ENCODE measurements at places on chromosomes 5 and 9.

DNA sequence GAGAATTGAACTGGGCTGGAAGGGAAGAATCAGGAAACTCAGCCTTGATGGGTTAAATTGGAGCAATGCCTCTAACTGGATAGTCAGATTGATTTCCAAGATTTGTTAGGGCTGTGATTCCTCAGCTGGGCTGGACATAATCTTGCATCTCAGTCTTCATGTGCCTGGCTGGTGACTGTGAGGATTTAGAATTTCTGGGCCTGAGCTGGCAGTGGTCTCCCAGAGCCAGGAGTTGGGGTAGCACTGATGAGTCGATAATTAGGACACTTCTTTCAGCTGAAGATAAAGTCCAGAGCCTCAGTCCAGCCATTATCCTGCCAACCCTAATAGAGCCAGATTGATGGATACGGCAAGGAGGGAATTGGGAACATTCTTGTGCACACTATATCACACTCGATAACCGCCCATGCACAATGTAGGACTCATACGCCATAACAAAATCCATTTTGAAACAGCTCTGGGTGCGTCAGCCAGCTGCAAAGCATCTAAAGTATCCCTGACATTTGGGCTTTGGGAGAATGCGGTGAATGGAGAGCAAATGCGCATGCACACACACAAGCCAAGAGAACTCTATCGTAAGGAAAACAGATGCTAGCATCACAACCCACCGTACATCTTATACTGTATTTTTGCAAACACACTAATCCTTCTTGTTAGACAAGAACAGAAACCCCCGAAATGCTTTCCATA is 405.1 kb upstream of the KLF4 start:
- no peak for DNase-seq

DNA sequence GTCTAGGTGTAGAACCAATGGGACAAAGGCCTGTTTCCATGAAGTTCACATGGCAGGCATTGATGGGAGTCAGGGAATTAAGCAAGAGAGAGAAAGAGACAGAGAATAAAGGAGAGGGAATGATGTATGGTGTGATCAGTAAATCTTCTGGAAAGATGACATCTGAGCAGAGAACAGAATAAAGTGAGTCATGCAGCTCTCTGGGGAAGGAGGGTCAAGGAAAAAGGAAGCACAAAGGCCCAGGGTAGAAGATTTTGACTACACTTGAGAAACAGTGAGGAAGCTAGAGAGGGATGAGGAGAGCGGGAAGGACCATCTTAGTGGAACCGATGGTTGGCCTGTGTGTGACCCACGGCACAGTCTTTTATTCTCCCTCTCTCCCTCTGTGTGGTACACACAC is 425.9 kb downstream of the SPOCK1 start:
- DNase-seq: no peak

- DNase-seq: no peak
Observed at GRCh38 chr9:95729046-95729445, 146.4 kb upstream of the ERCC6L2 start.

- no peak for DNase-seq
Observed at GRCh38 chr9:130193531-130194377, 21.6 kb downstream of the NCS1 start.

GRCh38 chr9:135504262-135505243 is 4.1 kb downstream of the MRPS2 start:
- DNase-seq: peak; percentile 20

DNA sequence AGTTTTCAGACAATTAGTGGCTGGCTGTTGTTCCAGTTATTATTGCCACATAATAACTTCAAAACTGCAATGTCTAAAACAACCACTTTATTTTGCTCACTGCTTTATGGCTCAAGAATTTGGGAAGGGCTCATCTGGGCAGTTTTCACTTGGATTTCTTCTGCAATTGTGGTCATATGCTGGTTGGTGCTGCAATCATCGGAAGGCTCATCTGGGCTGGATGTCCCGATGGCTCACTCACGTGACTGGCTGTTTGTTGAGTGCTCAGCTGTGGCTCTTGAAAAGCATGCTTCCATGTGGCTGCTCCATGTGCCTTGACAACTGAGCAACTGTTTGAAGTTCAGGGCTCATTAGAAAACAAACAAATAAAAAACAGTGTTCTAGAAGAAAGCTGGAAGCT is 1032.5 kb downstream of the DTWD2 start:
- DNase-seq: no peak

GRCh38 chr9:134399435-134400056 is 73.3 kb downstream of the RXRA start:
- DNase-seq: no peak

GRCh38 chr5:160457252-160457651 is 35.6 kb downstream of the PTTG1 start:
- no peak for DNase-seq

DNA sequence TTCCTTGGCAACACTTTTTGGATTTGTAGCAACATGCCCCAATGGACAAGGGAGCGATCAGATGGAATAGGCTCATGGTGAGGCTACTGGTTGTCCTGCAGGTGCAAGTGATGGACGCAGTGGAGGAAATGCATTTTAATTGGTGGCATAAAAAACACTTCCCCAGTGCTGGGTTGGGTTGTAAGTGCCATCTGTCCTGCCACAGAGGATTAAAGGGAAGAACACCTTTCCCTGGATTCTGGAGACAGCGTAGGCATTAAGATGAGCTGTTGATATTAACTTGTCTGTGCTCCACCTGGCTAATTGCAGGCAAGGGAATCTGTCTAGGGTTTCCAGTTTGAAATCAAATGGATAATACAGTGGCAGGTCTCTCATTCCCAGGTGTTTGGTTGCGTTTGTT is 173.4 kb downstream of the ZNF462 start:
- no peak for DNase-seq

All from stimulated activated CD8-positive, alpha-beta memory T cell treated with anti-CD3 and anti-CD28 coated beads, Interleukin-15, amount 100 ng/mL, for 4 hours (primary cell).